GDM1 (cell line): ENCODE measurements at places on chromosomes 6 and 20.

- no peak for DNase-seq
These were observed 28.5 kb downstream of the HLA-B start for GRCh38 chr6:31328355-31328960.

DNA sequence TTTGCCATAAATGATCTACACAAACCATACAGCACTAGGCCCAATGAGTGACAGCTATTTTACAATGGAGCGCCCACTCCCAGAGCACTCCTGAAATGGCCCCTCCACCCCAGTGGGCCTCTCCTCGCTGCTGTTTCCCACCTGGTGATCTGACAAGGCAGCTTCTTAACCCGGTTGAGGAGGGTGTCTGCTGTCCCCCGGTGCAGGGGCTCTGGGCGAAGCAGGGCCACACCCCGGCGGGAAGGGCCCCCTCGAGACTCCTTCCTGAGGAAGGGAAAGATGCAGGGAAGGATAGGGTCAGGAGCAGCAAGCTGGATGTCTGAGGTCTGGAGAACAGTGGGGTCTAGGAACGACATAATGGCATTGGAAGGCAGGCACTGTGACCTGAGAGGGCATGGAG, 10.2 kb downstream of the ABHD16A start:
- no peak for DNase-seq

GRCh38 chr6:134352786-134353480, 35.0 kb upstream of the SGK1 start:
- no peak for DNase-seq

DNA sequence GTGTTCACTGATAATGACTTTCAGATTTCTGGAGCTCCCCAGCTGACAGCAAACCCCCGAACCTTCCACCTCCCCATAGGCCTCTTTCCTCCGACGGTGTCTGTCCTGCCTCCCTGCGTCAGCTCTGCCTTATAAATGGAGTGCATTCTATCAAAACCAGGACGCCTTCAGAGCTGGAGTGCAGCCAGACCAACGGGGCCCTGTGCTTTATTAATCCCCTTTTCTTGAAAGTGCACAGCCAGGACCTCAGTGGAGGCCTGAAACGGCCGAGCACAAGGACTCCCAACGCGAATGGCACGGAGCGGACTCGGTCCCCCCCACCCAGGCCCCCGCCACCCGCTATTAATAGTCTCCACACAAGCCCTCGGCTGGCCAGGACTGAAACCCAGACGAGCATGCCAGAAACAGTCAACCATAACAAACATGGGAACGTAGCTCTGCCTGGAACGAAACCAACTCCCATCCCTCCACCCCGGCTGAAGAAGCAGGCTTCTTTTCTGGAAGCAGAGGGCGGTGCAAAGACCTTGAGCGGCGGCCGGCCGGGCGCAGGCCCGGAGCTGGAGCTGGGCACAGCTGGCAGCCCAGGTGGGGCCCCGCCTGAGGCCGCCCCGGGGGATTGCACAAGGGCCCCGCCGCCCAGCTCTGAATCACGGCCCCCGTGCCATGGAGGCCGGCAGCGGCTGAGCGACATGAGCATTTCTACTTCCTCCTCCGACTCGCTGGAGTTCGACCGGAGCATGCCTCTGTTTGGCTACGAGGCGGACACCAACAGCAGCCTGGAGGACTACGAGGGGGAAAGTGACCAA, 42.3 kb upstream of the NAA20 start:
- DNase-seq, result no peak

DNA sequence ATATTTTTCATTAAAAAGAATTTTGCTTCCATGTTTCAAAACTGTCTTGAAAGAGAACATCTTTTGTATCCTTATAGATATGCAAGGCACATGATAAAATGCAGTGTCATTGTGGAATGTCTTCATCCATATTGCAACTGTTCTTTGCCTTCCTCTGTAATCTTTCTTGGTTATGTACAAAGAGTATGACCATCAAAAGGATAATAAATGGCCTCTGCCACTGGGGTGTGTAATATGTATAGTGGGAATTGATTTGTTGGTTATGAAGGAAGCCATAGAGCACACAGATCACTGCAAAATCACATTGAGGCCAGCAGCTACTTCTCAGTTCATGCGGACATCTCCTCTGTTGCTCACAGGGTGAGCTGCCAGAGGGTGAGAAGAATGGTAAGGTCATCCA, 703.5 kb downstream of the TFAP2A start:
- DNase-seq, result no peak

GRCh38 chr6:68891419-68891818, 256.3 kb downstream of the ADGRB3 start:
- DNase-seq, result no peak

GRCh38 chr6:28927846-28928245, 4.1 kb upstream of the TRIM27 start:
- no peak for DNase-seq

- no peak for DNase-seq
These were observed 150.0 kb downstream of the UBE3D start for GRCh38 chr6:82915666-82916065.

GRCh38 chr6:11956781-11957180, 55.3 kb upstream of the HIVEP1 start:
- no peak for DNase-seq

DNA sequence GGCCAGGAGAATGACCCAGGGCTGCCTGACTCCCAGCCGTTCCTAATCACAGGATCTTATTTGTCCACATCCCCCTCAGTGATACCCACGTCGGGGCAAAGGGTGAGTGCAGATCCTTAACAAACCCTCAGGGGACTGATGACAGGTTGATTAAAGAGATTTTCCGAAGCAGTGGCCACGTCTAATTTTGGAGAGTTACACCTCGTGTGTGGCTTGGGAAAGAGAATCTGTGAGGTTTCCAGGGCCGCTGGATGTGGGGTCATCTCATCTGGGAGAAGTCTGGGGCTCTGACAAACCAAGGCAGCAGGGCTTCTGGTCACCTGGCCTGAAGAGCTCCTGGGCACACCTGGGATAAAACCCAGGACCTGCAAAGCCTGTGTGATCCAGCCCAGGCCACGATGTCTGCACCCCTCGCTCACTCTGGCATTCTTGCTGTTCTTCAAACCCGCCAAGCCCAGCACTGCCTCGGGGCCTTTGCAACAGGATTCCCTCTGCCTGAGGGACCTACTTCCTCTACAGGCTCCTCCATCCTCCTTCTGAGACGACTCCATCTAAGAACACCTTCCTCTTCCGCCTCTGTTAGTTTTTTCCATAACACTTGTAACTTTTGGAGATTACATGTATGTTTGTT, 4.7 kb downstream of the JPH2 start:
- DNase-seq, result no peak

- DNase-seq, result no peak
These were observed 102.2 kb downstream of the FYN start for GRCh38 chr6:111771094-111771432.

DNA sequence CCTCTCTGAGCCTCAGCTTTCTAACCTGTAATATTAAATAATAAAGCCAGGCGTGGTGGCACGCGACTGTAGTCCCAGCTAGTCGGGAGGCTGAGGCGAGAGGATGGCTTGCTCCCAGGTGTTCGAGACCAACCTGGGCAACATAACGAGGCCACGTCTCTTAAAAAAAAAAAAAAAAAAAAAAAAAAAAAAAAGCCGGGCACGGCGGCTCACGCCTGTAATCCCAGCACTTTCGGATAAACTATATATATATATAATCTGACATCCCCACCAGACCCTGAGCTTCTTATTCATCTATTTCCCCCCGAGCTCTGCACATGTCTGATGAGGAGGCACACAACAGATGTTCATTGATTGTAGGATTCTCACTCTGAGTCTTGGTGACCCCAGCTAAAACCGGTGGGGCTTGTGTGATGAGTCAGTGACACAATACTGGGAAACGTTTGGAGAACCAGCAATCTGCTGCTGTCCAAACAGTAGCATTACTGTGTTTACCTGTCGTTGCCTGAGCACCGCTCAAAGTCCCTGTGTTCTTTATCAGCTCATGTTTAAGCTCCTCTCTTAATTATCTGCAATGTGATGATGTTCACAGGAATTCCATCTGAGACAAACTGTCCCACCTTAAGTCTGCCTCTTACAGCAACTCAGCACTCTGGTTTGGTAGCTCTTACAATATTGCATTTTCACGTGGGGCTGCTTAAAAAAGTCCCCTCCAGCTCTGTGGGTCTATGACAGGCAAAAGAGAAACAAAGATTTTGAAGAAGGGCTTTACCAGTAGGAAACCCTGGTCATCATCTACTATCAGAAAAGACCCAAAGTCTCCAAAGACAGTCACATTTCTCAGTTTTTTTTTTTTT, 1.0 kb upstream of the SPATA2 start:
- no peak for DNase-seq

DNA sequence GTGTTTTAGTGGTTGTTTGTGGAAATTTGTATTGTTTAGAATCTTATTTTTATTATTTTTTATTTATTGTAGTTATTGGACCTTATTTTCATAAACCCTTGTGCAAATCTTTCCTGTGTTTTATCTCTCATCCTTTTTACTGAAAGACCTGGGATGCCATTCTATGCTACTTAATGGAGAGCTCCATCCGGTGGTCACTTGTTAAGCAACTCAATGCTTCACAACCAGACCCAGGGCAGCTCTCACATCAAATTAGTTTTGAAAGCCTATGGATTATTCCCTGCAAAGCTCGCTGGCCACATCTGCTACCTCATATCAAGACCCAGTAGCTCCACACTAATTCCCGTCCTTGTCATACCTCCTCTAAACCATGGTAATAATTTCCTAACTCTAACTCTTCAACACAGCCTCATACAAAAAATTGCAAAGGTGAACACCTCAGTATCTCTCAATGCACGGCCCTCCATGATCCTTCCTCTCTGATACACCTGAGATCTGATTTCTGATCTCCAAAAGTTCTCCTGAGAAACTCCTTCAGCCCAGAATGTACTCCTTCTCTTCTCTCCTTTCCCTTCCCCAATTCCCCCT, 296.6 kb upstream of the MANEA start:
- no peak for DNase-seq

GRCh38 chr6:170436209-170436809, 116.8 kb downstream of the PSMB1 start:
- no peak for DNase-seq

DNA sequence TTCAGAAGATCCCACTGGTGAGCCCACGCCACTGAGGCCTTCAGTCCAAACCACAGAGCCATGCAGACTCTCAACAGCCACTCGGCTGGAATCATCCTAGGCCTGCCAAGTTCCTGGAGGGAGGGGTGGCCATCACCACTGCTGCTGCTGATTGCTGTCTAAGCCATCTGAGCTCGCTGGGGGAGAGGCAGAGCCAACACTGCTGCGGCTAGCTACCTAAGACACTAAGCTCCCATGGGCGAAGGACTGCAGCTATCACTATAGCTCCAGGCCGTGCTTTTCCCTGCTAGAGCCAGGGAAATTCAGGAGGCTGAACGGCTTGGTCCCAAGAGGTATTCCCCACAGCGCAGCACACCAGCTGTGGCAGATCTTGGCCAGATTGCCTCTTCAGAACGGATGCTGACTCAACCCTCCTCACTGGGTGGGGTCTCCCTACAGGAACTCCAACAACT, 73.6 kb downstream of the TBC1D32 start:
- no peak for DNase-seq

DNA sequence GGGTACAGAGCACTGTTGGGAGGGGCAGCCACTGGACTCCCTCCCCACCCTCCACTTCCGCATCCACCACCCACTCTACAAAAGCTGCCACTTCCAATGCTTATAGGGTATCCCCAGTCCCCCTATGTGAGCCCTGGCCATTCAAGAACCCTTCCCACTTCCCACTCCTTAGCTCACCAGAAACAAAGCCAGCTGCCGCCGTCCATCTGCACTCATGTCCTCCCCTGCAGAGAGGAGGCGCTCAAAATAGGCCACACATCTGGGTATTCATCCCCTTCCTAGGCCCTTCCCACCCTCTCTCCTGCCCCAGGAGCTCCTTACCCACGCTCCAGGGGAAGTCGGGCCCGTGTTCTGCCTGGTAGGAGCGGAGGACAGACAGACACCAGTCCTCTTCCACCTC, 6.5 kb upstream of the LY6G5C start:
- no peak for DNase-seq

- DNase-seq, result no peak
These were observed 194.3 kb upstream of the MARCKS start for GRCh38 chr6:113662688-113663333.

- DNase-seq, result no peak
These were observed 154.0 kb upstream of the KCNG1 start for GRCh38 chr20:51176876-51177275.

DNA sequence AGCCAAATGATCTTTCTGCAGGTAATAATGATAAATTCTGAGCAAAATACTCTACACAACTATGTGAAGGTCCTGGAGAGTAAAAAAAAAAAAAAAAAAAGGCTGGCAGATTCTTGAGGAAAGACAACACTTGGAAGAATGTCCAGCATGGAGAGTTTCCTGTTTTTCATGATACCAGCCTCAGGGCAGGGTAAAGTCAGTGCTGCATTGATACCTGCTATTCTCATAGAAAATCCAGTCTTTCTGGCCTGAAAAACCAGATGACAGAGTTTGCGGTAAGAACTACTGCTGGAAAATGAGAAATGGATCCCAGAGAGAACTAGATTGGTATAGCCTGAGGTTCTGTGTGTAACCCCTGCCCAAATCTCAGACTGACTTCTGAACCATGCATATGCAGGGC, 89.1 kb downstream of the AFG1L start:
- DNase-seq, result no peak

DNA sequence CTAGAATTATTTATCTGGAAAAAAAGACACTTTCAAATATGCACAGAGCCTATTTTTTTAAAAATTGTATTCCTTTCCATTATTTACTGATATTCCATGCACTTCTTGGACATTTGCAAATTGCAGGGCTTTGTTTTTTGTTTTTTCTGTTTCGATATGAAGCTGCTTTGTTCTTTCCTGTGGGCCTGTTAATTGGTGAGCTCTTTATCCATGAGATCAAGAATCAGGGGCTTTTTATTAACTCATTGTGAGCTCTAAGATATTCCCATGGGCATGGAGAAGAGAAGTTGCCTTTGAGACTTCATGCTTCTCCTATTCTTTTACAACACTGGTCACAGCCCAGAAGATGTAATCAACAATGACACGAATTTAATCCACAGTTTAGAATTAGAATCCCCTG, 145.1 kb downstream of the SAMD5 start:
- DNase-seq, result no peak

DNA sequence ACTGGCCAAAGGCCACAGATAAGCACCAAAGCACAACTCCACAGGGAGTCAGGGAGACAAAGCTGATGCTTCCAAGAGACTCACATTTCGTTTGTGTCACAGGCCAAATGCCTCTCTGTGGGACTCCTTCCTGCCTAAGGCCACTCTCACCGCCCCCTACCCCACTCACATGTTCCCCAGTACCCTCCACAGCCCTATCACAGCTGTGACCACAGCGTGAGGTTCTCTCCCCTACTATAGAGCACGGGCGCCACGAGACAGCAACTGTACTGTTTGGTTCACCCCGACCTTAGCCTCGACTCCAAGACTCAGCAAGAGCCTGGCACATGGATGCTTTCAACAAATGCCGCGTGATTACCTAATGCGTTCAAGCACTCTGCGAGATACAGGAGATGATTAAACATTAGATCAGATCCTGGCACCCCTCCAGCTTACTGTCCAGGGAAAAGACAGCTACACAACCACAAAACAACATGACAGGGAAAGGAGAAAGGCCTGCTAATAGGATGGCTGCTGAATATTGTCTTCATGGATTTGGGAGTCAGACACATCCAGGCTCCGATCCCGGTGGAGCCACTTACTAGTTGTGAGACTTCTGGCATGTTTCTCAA, 105.5 kb downstream of the AGPAT4 start:
- DNase-seq, result no peak

GRCh38 chr6:37316071-37316470, 37.7 kb upstream of the RNF8 start:
- DNase-seq, result no peak

- no peak for DNase-seq
These were observed 234.5 kb upstream of the THEMIS start for GRCh38 chr6:128135325-128135724.

GRCh38 chr20:46959081-46959692, 64.5 kb downstream of the EYA2 start:
- DNase-seq, result no peak
